Muscle of back (tissue), 13 donors: ENCODE measurements at places on chromosomes 1 and 21.
A peak's percentile ranks its signal among the peaks of the same experiment; 100 is the strongest.

DNA sequence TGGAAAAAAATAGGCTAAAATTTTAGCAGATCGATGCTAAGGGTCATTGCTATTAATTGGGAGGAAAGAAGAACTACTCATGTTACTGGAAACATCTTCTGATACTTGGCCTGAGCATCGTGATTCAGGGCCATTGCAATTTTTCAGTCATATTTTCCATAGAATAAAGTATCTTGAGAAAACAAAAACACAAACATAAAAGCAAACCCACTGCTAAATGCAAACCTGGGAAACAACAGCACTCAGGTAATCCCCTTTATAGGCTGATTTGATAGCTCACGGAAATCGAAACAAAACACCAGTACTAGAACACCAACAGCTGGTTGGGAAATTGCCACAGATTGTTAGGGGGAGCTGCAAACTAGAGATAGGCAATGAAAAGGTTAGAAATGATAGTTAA is 172.9 kb upstream of the ESRRG start:
- DNase-seq, result peak; percentile 68

DNA sequence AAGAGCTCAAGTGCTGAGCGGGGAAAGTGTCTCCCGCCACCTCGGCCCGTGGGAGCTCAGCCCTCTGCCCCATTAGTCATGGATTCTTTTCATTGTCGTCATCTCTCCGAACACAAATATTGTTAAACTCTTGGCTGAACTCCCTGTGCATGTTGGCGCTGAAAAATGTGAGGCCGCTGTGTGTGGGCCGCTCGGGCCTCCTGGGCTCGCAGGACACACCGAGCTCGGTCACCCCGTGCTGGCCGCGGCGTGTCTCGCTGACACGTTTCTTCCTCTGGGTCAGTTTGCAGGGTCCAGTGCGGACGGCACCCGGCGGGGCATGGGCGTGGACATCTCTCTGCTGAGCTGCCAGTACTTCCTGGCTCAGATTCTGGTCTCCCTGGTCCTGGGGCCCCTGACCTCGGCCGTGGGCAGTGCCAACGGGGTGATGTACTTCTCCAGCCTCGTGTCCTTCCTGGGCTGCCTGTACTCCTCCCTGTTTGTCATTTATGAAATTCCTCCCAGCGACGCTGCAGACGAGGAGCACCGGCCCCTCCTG is 25.6 kb downstream of the SLC45A1 start:
- peak; percentile 84 for DNase-seq

GRCh38 chr1:108854221-108855019 is 2.5 kb downstream of the AKNAD1 start:
- DNase-seq, result peak; percentile 33

DNA sequence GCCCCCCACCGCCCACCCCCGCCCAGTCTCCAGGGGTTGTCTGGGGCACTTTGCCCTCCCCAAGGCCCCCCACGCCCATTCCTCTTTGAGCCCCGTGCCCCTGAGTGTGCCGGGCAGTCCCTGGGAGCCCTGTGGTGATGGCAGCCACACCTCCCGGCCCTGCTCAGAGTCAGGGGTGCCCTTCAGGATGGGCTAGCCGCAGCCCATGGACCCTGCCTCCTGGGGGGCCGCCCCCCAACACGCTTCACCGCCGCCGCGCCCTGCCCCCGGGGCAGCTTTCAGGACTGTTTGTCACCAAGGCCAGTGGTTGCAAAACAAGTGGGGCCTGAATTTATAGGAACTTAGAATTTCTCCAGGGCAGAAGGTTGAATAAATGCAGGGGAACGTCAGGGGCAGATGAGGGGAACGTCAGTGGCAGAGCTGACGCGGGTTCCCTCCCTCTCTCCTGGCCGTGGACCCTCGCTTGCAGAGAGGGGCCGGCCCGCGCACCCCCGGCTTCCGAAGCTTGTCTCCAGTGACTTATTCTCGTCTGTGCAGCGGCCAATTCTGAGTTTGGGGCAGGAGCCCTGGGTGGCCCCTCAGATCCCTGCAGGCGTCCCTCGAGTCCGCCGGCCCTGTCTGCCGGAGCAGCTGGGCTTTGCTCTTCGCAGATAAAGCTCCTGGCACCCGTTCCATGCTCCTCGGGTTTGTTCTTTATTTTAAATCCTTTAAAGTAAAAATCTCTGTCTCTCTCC is 41.2 kb upstream of the ADARB1 start:
- DNase-seq, result no peak
